Left lobe of liver (tissue), 2 donors: ENCODE measurements at places on chromosomes 2 and 18.

- DNase-seq: no peak
Measured at GRCh38 chr2:158509928-158510797, 53.4 kb downstream of the PKP4 start.

GRCh38 chr2:19359456-19359855 lies 1.0 kb upstream of the OSR1 start:
- DNase-seq: no peak

- DNase-seq: no peak
Measured at GRCh38 chr2:113972766-113973165, 82.9 kb downstream of the ACTR3 start.

DNA sequence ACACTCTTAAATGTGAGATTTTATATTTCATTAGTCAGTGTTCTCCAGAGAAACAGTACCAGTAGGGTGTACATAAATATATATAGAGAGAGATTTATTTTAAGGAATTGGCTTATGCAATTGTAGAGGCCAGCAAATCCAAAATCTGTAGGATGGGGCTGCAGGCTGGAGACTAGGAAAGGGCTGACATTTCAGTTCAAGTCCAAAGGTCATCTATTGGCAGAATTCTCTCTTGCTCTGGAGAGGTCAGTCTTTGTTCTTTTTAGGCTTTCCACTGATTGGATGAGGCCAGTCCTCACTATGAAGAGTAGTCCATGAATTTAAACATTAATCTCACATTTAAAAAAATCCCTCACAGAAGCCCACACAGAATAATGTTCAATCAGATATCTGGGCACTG lies 170.8 kb upstream of the NCKAP5 start:
- no peak for DNase-seq

DNA sequence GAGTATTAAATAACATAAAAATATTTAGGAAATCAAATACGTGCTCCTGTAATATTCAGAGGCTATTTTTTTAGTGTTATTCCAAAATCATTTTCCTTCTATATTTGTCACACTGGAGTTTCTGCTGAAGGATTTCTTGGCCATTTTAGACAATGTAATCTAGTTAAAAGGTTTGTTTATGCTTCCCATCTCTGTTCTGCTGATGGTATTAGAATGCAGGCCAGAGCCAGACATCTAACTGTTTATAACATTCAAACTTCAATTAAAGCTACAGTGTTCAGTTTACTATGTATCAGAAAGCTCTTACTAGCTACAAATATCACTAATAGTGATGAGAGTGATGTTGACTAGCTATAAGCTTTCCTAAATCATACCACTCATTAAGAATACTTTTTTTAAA lies 7.9 kb downstream of the MBD5 start:
- no peak for DNase-seq

DNA sequence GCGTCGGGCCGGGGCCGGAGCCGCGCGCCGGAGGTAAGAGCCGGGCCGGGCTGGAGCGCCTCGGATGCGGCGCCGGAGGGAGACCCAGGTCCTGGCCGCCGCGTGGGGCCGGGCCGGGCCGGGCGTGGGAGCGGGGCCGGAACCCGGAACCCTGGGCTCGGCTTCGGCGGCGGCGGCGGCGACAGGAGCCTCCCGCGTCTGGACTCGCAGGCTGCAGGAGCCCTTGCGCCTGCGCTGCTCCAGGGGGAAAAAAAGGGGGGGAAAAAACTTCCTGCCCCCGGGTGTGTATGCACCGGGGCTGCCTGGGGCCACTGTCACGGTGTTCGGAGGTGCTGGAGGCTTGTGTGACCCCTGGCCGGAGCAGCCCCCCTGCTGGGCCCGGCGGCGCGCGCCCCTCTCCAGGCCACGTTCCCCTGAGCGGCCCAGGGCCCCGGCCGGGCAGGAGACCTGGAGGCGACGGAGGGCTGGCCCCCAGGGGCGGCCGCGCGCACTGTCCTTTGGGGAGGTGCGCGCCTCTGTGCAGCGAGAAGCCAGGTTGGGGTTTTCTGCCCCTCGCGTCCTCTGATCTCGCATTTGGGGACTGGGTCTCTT lies 864 bp downstream of the KLHL29 start:
- no peak for DNase-seq

DNA sequence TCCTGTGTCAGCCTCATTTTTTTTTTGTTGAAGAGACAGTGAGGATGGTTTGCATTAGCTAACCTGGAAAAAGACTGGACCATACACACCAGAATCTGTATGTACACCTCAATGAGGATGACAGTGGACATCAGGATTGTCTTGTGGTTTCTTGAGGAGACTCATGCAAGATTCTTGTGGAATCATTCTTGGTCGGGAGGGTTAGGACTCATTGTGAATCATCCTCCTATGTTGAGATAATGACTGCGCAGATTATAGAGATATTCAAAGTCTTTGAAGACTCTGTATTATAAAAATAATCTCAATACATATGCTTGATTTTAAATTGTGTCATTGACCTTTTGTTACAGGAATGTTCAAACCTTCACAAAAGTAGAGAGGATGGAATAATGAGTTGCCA lies 49.1 kb upstream of the DOCK10 start:
- no peak for DNase-seq

- DNase-seq: no peak
Measured at GRCh38 chr2:42804891-42805290, 12.5 kb upstream of the HAAO start.

DNA sequence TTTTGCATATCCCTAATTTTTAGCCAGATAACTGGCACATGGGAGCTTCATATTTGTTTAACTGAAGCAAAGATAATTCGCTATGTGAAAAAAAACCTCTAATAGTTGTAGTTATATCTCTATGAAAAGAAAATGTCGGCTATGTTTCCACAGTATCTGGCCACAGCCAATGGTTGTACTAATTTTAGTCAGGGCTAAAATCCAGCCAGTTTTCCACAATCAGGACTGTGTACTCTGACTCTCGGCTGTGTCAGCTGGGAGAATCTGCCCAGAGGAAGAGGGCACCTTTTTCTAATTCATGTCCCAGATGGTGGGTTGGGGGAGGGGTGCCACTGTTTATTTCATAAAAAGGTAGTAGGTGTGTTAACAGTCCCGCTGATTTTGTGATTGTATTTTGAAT lies 38.8 kb downstream of the STRADB start:
- DNase-seq: no peak

DNA sequence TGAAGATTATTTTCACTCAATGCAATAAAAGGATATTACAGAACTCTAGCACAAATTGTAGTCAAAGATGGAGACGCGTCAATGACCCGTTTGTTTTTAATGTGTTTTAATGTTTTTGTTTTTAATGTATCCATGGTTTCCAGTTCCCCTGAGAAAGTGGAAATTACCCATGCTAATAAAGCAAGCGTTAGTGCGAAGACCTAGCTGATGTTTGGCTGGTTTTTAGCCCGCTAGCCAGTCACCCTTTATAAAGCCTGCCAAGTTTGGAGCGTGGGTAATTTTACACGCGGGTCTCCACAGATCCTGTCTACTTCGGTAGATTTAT lies 430 bp upstream of the CHMP1B start:
- no peak for DNase-seq

DNA sequence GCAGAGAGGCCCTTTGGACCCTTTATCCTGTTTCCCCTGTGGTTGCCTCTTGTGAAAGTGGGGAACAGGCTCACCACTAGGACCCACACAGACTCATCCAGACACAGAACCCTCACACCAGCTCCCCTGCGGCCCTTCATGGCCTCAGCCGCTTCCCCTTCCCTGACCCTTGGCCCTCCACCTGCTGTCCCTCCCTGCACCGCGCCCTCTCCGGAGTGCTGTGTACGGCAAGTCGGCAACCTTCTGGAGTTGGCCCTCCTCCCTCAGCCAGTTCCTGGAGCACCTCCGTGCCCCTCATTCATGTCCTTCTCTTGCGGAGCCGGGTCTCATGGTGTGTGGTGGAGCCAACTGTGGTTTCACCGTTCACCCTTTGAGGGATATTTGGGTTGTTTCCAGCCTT lies 44.0 kb downstream of the CTDP1 start:
- no peak for DNase-seq

DNA sequence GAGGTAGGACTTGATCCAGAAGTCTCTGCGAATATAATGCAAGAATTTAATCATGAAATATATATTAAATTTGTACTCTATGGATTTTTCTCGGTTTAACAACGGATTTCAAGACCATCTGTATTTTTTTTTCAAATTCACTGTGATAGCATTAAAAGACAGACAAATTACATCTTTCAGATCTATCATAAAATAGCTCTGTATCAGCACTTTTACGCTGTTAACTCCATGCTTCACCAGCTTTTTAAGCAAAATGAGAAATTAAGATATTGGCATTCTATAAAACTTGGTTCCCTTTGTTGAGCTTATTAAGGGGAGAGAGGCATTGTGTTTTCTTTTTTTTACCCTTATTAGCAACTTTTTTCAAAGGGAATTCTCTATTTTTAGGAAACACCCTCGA lies 1377.6 kb upstream of the NXPH2 start:
- DNase-seq: no peak

GRCh38 chr18:59954755-59955156 lies 55.0 kb downstream of the PMAIP1 start:
- DNase-seq: no peak

DNA sequence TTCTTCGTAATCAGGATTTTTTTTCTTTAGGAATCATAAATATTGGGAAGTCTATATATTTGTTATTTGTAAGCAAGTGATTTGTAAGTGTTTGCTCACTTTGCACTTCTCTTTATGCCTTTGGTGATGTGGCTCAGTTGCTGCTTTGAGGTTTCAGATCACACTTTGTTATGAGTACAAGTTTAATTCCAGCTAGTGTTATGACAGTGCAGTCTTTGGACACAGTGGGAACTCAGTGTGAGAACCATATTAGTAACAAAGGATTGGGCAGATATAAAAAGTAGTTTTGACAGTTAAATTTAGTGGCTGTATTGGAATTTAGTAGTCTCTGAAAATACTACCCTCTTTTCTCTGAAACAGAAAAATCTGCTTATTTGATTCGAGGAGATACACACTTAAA lies 67.7 kb downstream of the ABI2 start:
- no peak for DNase-seq

- DNase-seq: no peak
Measured at GRCh38 chr2:224938651-224939182, 103.6 kb downstream of the DOCK10 start.

- no peak for DNase-seq
Measured at GRCh38 chr2:63326473-63326872, 261.8 kb downstream of the WDPCP start.

- no peak for DNase-seq
Measured at GRCh38 chr2:127400897-127401756, 13.4 kb upstream of the MAP3K2 start.

DNA sequence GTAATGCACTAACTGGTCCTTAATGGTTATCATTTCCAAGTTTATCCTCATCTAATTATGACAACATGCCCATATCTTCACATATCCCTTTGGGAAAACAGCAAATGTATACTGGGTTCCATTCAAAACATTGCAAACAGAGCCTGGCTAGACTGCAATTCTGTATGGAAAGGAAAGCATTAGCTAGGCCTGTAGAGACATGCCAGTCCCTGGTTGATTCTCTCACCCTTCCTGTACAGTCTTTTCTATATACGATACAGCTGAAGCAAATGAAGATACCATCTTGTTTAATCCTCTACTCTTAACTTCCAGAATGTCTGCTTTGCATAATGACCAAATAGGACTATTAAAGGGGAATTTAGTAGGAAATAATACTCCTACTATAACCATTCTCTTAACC lies 294.4 kb upstream of the MC4R start:
- DNase-seq: no peak

DNA sequence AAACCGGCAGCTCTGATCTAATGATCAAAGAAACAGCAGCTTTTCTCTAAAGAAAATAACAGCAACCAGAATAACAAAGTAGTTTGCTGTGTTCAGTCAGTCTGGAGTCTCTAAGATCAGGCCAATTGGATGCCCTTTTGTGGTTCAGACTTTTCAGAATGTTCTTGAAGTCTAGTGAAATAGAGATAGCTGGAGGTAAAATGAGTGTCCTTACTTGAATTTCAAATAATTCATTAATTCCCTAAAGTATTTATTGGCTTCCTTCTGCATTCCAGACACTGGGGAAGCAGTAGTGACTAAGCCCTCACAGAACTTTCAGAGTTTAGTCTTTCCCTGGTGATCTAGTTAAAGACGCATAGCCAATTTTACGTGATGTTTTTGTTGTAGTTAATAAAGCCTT lies 58.7 kb downstream of the C18orf54 start:
- no peak for DNase-seq

GRCh38 chr2:157922815-157923214 lies 46.7 kb upstream of the ACVR1 start:
- no peak for DNase-seq

- DNase-seq: no peak
Measured at GRCh38 chr18:24868311-24868710, 407.9 kb downstream of the HRH4 start.

- DNase-seq: no peak
Measured at GRCh38 chr18:79260510-79260909, 135.2 kb upstream of the NFATC1 start.

GRCh38 chr2:100537918-100538317 lies 24.9 kb upstream of the PDCL3 start:
- no peak for DNase-seq

- DNase-seq: no peak
Measured at GRCh38 chr2:185970148-185970852, 231.7 kb downstream of the FSIP2 start.

- DNase-seq: no peak
Measured at GRCh38 chr18:25283781-25284180, 68.2 kb downstream of the ZNF521 start.

DNA sequence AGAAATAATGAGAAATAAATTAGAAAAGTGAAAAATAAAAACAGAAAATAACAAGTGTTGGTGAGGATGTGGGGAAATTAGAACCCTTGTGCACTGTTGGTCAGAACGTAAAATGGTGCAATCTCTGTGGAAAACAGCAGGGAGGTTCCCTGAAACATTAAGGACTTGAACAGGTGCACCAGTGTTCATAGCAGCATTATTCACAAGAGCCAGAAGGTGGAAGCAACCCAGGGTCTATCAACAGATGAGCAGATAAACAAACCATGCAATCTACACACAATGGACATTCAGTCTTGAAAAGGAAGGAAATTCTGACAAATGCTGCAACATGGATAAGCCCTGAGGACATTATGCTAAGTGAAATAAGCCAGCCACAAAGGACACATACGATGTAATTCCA lies 58.2 kb upstream of the TFCP2L1 start:
- no peak for DNase-seq

GRCh38 chr2:172843266-172843582 lies 107.6 kb downstream of the RAPGEF4 start:
- DNase-seq: no peak

GRCh38 chr2:7915302-7916091 lies 766.4 kb upstream of the ID2 start:
- DNase-seq: no peak
